ENCODE measurements at places on chromosomes 13 and 19. TPM values are rescaled to one million over a fixed set of nuclear protein-coding genes. Genes with fewer than 3 reads are reported as not detected.

DNA sequence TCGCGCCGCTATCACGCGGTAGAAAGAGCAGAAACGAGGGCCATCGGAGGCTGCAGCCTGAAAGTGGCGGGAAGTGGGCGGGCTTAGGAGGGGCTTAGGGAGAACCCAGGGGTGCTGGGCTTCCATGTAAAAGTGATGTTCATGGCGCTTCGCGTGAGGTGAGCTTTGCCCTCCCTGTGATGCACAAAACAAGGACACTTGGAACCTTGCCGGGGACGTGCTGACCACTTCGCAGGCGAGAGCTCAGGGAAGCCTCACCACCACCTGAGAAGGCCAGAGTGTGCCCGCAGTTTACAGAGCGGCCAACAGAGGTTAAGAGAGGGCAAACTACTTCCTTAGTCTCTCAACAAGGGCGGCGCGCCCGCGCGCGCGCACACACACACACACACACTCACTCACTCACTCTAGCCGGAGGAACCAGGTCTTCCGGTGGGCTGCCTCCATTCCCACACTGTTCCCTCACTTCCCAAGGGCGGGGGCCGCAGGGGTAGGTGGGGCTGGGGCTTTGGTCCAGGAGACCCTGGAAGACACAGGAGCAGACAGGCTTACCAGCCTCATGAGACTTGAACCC lies 651 bp downstream of the GAPDHS start:
- peak; percentile 71 for DNase-seq

DNA sequence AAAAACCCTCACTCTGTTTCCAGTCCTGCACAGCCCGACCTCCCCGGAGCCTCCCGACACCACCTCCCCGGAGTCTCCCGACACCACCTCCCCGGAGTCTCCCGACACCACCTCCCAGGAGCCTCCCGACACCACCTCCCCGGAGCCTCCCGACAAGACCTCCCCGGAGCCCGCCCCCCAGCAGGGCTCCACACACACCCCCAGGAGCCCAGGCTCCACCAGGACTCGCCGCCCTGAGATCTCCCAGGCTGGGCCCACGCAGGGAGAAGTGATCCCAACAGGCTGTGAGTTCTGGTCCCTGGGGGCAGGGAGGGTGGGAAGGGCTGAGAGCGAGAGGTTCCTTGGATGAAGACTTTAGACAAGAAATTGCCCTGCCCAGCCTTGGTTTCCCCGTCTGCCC lies 5.4 kb downstream of the MADCAM1 start:
- DNase-seq = peak; percentile 27

DNA sequence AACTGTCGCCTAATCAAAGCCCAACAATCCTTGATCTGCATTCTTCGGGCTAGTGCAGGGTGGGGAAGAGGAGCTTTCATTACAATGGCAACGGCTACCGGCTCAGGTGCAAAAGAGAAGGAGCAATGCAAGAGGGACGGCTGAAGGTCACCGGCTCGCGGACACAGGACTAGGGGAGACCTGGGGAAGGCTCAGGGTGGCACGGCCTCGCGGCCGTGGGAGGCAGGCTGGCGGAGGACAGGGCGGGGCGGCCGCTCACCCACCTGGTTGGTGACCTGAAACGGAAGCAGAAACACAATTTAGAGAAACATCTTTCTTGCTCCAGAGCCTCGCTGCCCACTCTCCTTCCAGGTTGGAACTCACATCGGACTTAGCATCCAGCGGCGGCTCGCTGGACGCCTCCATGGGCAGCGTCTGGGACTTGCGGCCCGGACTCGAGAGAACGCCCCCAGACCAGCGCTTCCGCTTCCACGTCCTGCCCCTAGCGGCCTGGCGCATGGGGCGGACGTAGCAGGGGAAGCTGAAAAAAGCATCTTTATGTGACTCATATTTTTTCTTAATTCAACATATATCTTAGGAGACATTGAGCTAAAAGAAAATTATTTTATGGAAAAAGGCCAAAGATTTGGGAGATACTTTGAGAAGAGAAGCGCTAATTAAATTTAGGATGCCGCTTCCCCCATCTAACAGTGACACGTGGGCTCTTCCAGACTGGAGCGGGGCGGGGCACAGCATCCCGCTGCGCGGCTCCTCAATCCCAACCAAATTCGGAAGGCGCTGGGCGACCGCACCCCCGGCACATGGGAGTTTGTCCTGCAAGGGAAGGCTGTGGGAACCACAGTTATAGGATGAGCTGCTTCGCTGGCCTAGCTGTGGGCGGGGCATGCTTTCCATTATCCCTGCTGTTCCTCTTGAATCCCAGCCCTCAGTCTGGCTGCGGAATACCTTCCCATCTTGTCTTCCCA lies at the start of gene COMMD6:
Gene COMMD6 (minus strand): TSS at position 441 of the 965 bp plus-strand sequence. CDS start 36 bp downstream, at position 405.
- DNase-seq = peak; percentile 95

GRCh38 chr13:82257790-82258507 lies 1624.3 kb downstream of the SLITRK1 start:
- DNase-seq = no peak

KLK15 gene
- total RNA-seq = not detected

- DNase-seq = no peak
Observed at GRCh38 chr13:101248739-101249514, 167.4 kb downstream of the NALCN start.

- DNase-seq = peak; percentile 25
Observed at GRCh38 chr13:47372751-47373150, 475.9 kb upstream of the HTR2A start.

COX6B2 gene
- total RNA-seq = 5.0 TPM

GADD45B gene
- 13.5 TPM for total RNA-seq

Data from H9 (cell line).